ENCODE measurements at places on chromosomes 11 and 22. TPM values are rescaled to one million over a fixed set of nuclear protein-coding genes. Genes with fewer than 3 reads are reported as not detected.

OR5A1 gene
- total RNA-seq, result not detected

TTLL12 gene
- total RNA-seq, result 52.9 TPM

HRAS gene
- 58.7 TPM for total RNA-seq

SYT9 gene
- not detected for total RNA-seq

HTATIP2 gene
- 33.2 TPM for total RNA-seq

GNB1L gene
- 9.7 TPM for total RNA-seq

MOGAT2 gene
- total RNA-seq, result not detected

GRCh38 chr11:6640985-6641701, 14.5 kb downstream of the DCHS1 start:
- no peaks in the 10 kb centered on the region for H3K27me3 ChIP-seq
- H3K4me3 ChIP-seq, result no peak overlapping the region
- no peak for DNase-seq
- no peak overlapping the region for H3K27ac ChIP-seq
- peaks cover 6% of the 10 kb centered on the region for H3K4me1 ChIP-seq

GRCh38 chr22:24156141-24156912, 25.0 kb upstream of the SUSD2 start:
- H3K4me1 ChIP-seq, result peaks cover 73% of the 10 kb centered on the region
- H3K27me3 ChIP-seq, result no peaks in the 10 kb centered on the region
- peaks cover 33% of the 10 kb centered on the region for H3K36me3 ChIP-seq
- peak overlapping the region; percentile 94 for H3K4me3 ChIP-seq
- peak overlapping the region; percentile 95 for H3K27ac ChIP-seq
- DNase-seq, result peak; percentile 81

GRCh38 chr11:116224154-116224888, 548.5 kb downstream of the BUD13 start:
- H3K4me3 ChIP-seq, result no peak overlapping the region
- no peaks in the 10 kb centered on the region for H3K4me1 ChIP-seq
- peak; percentile 51 for DNase-seq
- no peak overlapping the region for H3K27ac ChIP-seq
- H3K27me3 ChIP-seq, result no peaks in the 10 kb centered on the region

DNA sequence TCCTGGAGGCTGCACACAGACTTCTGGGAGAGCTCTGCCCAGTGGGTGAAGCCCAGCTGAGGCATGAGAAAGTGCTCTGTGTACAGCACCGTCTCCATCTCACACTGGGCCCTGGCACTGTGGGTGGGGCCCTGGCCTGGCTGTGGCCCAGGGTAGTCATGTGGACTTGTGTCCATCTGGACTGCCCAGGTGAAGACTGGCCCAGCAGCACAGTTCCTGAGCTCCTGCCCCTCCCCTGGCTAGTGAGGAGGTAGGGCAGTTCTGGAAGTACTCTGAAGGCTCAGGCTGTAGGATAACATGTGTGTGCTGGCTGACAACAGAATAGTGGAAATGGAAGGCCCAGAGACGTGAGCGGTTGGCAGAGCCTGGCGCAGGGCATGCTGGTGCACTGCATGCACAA, 35.4 kb downstream of the RSPH14 start:
- no peak overlapping the region for H3K27ac ChIP-seq
- no peaks in the 10 kb centered on the region for H3K27me3 ChIP-seq
- no peak for DNase-seq
- H3K4me1 ChIP-seq, result no peaks in the 10 kb centered on the region
- no peaks in the 10 kb centered on the region for H3K36me3 ChIP-seq

DNA sequence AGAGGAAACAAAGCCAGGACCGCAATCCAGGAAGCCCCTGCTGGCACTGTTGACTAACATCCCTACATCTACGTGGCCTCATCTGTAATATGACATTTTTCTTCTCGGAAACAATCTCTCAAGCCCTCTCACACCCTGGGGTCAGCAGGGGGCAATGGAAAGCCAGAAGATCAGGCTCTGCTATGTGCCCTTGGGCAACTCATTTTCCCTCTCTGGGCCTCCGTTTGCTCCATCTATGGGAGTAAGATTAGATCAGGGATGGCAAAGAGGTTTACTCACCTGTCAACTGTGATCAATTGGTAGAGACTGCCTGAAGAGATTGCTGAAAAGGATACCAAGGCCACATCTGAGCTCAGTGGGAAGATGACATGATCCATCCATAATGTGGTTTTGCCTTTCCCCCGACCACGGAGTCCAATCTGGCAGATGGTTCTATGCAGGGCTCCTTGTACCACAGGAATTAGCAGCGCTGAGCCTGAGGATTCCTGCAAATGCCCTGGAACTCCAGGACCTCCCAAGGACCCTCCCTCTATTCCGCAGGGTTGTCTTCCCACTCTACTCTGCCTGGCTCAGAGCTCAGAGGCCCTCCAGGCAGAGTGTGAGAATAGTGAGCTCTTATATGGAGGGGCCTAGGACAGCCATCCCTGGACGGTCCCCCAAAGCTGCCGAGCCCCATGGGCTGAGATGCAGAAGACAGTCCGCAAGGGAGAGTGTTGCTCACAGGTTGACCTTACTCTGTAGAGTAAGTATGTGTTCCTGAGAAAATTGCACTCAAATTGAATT, 66.1 kb downstream of the CHST1 start:
- no peak overlapping the region for H3K27ac ChIP-seq
- H3K27me3 ChIP-seq, result peaks cover 16% of the 10 kb centered on the region
- DNase-seq, result no peak
- H3K4me1 ChIP-seq, result no peaks in the 10 kb centered on the region

GRCh38 chr11:70727021-70727420, 328.7 kb downstream of the CTTN start:
- no peaks in the 10 kb centered on the region for H3K4me1 ChIP-seq
- H3K36me3 ChIP-seq, result no peaks in the 10 kb centered on the region
- no peaks in the 10 kb centered on the region for H3K27me3 ChIP-seq
- no peak overlapping the region for H3K27ac ChIP-seq

DNA sequence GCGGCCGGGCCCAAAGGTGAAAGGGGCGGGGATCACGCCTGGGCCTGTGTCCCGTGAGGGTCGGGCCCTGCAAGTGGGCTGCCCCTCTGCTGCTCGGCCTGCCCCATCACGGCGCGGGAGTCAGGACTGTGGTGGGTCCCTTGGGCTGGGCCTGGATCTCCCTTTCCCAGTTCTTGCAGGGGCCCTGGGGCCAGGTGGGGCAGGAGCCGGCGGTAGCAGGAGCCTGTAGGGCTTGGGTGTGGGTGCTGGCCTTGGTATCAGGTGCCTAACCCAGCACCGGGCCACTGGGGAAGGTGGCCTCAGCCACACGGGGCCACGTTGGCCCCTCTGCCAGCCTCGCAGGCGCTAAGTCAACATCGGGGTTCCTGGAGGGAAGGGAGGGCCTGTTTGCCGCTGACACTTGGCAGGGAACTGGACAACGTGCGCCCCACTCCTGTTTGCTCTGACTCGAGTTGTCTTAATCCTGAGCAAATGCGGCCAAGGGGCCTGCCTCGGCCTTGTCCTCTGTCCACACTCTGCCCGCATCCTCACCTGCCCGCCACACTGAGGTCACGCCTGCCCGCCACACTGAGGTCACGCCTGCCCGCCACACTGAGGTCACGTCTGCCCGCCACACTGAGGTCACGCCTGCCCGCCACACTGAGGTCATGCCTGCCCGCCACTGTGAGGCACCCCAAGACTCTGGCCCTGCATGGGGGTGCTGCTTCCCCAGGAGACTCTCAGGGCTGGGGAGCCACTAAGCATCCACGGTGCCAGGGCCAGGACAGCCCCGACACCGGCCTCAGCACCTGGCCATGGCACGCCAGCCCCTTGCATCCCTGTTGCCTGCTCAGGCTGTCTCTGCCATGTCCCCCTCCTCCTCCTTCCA, 14.2 kb upstream of the MUC5B start:
- H3K27me3 ChIP-seq, result peaks cover 8% of the 10 kb centered on the region
- no peak overlapping the region for H3K4me3 ChIP-seq
- no peaks in the 10 kb centered on the region for H3K4me1 ChIP-seq
- peaks cover 4% of the 10 kb centered on the region for H3K36me3 ChIP-seq

DNA sequence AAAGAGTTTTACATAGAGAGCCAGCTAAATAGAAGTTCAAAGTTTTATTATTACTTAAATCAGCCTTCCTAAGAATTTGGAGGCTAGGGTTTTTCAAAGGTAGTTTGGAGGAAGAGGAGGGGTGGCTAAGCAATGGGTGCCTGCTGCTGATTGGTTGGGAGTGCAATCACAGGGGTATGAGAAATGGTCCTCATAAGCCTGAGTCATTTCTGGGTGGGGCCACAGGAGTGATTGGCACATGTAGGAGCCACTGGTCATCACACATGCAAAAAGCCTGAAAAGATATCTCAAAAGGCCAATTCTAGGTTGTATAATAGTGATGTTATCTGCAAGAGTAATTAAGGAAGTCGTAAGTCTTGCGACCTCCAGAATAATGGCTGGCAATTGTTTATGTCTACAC, 12.9 kb downstream of the OR51L1 start:
- DNase-seq, result no peak
- H3K27me3 ChIP-seq, result no peaks in the 10 kb centered on the region
- H3K4me1 ChIP-seq, result no peaks in the 10 kb centered on the region
- no peak overlapping the region for H3K4me3 ChIP-seq
- no peak overlapping the region for H3K27ac ChIP-seq

GRCh38 chr11:134254433-134255183, 1.2 kb downstream of the ACAD8 start:
- H3K27me3 ChIP-seq, result no peaks in the 10 kb centered on the region
- H3K4me3 ChIP-seq, result peak overlapping the region; percentile 86
- no peak for DNase-seq
- peaks cover 28% of the 10 kb centered on the region for H3K4me1 ChIP-seq

GRCh38 chr11:11735586-11735985, 106.2 kb upstream of the USP47 start:
- H3K27ac ChIP-seq, result no peak overlapping the region
- no peak overlapping the region for H3K4me3 ChIP-seq
- H3K27me3 ChIP-seq, result peaks cover 25% of the 10 kb centered on the region
- H3K36me3 ChIP-seq, result no peaks in the 10 kb centered on the region
- no peak for DNase-seq
- no peaks in the 10 kb centered on the region for H3K4me1 ChIP-seq

GRCh38 chr11:66421492-66422205, 814 bp downstream of the NPAS4 start:
- H3K4me3 ChIP-seq, result no peak overlapping the region
- peaks cover 19% of the 10 kb centered on the region for H3K27me3 ChIP-seq
- no peaks in the 10 kb centered on the region for H3K36me3 ChIP-seq
- H3K4me1 ChIP-seq, result peaks cover 13% of the 10 kb centered on the region
- peak; percentile 92 for DNase-seq

DNA sequence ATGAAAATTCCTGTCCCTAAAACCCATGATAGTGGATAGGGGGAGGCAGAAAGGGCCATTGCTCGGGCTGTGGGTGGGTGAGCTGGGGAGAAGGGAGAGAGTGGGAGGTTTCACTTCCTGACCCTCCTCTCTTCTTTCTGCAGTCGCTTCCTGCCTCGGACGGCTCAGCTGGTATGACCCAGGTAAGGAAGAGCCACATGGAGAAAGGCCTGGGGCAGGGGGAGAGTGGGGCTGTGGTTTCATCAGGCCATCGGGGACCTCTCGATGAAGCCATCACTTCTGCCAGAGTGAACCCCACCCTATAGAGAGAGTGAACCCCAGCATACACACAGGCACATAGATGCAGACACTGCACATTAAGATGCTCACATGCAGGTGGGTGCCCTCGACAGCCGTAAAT, 12.6 kb downstream of the CD5 start:
- H3K27me3 ChIP-seq, result no peaks in the 10 kb centered on the region
- H3K4me3 ChIP-seq, result no peak overlapping the region
- DNase-seq, result no peak

DNA sequence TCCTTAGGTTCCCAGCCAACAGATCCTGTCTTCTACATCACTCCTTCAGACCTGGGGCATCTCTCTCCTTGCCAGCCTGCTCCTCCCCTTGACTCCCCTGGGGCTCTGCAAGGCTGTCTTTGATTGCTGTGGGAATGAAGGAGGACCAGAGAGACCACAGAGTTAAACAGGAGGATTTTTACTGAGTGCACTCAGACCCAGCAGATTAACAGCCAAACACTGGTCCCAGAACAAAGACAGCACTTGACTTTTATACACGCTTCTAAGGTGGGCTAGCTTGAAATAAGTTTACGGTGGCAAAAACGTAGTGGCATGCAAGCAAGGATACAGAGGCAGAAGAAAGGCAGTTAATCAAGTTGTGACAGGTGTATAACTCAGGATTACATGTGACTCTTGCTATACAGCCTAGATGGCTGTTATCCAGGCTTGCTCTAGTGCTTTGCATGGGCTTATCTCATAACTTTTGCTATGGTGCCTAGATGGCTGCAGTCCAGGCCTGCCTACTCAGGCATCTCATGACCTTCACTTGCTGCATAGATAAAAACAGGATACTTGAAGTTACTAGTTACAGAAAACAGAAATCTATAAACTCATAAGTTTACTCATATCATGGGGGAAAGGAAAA, 22.0 kb upstream of the GLYATL1 start:
- H3K27me3 ChIP-seq, result no peaks in the 10 kb centered on the region
- H3K4me1 ChIP-seq, result no peaks in the 10 kb centered on the region
- DNase-seq, result no peak
- H3K4me3 ChIP-seq, result no peak overlapping the region

- no peak for DNase-seq
- no peaks in the 10 kb centered on the region for H3K36me3 ChIP-seq
- H3K4me3 ChIP-seq, result no peak overlapping the region
- no peaks in the 10 kb centered on the region for H3K4me1 ChIP-seq
- H3K27ac ChIP-seq, result no peak overlapping the region
These were observed 526.2 kb downstream of the TBC1D22A start for GRCh38 chr22:47288680-47289079.

GRCh38 chr11:4826425-4826824, 5.3 kb downstream of the OR51F2 start:
- peaks cover 2% of the 10 kb centered on the region for H3K27me3 ChIP-seq
- no peaks in the 10 kb centered on the region for H3K36me3 ChIP-seq
- H3K4me3 ChIP-seq, result no peak overlapping the region

GRCh38 chr11:17504330-17505107, 27.9 kb upstream of the ABCC8 start:
- no peaks in the 10 kb centered on the region for H3K4me1 ChIP-seq
- H3K27ac ChIP-seq, result no peak overlapping the region
- H3K4me3 ChIP-seq, result no peak overlapping the region
- H3K27me3 ChIP-seq, result peaks cover 8% of the 10 kb centered on the region
- DNase-seq, result peak; percentile 86
- no peaks in the 10 kb centered on the region for H3K36me3 ChIP-seq

DNA sequence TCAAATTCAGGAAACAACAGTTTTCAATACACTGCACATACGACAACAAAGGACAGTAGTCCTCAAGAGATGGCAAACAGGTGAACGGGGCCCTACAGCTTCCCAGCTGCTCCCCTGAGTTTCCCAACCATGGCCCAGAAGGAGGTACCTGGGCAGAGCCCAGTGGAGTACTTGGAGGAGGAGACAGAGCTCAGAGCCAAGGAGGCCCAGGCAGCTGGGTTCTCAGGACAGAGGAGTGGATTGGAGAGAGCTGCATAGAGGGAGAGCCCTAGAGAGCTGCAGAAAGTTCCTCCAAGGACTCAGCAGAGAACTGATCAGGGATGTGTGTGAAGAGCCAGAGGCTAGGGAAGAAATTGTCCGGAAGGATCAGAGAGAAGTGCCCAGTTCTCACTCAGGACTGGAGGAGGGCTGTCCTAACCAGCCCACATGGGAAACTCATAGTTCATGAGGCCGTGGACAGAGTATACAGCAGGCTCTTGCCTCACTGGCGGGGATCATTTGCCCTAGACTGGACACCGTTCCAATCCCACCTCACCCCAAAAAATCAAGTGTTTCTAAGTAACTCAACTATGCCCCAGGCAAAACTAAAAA, 7.6 kb upstream of the ASCL2 start:
- no peak overlapping the region for H3K27ac ChIP-seq
- peaks cover 8% of the 10 kb centered on the region for H3K4me1 ChIP-seq
- H3K4me3 ChIP-seq, result no peak overlapping the region
- H3K36me3 ChIP-seq, result no peaks in the 10 kb centered on the region
- peaks cover 26% of the 10 kb centered on the region for H3K27me3 ChIP-seq
